ENCODE measurements at places on chromosomes 6 and 20.

GRCh38 chr6:4668271-4669179 is 107.7 kb upstream of the CDYL start:
- no peak for DNase-seq

- DNase-seq = no peak
Measured at GRCh38 chr20:59103573-59103972, 60.0 kb upstream of the ZNF831 start.

- no peak for DNase-seq
Measured at GRCh38 chr6:13380761-13381160, 52.4 kb upstream of the TBC1D7 start.

DNA sequence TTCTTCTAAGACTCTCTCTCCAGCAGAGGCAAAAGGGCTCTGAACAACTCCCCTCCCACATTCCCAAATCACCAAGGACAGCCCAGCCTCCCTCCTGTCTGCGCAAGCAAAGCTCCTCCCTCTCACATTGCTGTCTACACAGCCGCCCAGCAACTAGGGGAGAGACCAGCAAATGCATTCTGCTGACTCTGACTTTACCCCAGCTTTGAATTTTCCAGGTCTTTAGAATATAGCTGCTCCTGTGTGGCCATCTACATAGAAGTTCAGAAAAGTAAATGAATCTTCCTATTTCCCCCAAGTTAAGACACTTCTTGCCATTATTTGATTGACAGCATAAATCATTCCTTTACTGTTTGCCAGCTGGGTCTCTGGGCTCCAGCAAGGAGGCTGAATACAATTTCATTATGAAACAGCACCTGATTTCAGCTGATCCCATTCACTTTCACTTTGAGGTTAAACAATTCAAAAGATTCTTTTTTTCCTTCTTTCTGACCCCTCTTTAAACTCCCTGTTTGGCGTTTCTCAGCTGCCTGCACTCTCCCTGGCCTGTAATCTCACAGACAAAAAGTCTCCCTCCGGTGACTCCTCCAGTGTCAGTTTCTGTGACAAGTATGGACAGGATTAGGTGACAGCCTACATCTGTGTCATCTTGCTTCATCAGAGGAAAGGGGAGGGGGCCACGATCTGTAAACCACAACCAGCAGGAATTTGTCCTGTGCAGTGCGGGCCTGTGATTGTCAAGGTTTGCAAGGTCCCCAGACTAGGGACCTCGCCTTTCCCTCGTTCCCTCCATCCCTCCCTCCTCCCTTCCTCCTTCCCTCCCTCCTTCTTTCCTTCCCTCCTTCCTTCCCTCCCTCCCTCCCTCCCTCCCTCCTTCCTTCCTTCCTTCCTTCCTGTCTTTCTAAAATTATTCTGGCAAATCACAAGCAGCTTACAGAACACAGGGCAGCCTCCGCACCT is 205.6 kb upstream of the RIN2 start:
- DNase-seq = peak; percentile 42

DNA sequence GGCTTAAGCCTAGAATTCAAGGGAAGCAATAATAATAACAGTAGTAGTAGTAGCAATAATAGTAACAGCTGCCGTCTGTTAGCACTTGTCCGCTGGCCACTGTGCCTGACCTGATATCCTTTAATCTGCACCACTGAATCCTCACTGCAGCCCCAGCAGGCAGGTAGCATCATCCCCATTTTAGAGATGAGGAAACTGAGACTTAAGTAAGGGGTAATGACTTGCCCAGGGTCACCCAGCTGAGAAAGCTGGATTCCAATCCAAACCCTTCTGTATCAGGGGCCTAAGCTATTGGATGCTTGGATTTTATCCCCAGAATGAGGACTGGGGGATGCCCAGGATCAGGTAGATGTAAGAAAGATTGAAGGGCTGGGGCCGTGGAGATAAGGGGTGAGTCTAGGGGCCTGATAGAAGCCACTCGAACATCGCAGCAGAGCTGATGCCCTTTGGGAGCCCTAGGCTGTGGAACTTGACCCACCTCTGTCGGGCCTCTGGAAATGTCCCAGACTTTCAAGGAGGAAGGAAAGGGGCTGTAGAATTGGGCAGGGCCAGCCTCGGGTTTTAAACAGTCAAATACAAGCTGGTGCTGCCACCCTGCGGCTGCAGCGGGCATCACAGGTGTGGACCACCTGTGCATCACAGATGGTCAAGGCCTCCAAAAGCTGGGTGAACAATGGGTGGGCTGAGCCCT is 102.1 kb upstream of the MYL9 start:
- peak; percentile 58 for DNase-seq

DNA sequence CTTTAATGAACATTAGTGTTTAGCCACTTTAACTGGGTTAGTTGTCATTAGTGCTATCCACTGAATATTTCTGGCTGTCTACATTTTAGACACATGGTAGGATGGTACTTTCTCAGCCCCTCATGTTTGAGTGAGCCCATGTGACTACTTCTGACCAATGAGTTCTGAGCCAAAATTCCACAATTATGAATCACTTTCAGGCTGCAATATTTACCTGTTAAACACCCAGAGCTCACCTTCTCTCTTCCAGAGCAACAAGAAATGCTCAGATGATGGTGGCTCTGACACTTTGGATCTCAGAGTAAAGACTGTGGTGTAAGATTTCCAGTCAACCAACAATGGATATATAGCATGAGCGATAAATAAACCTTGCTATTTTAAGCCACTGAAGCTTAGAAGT is 24.8 kb downstream of the SPACA1 start:
- no peak for DNase-seq

DNA sequence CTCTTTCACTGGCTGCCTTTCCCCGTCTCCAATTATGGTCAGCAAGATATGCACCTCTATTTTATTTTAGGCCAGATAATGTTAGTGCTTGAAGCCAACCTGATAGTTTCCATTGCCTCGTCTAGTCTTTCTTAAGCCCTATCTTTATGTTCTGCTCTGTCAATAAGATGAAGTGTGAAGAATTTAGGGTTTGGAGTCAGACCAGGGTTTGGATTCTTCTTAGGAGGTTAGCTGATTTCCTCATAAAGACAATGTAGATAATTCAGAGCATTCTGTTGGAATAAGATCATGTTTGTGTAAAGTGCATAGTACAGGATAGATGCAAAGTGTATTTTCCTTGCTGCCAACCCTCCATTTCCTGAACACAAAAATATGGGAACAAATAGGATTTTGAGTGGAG is 43.8 kb downstream of the PKIB start:
- no peak for DNase-seq

DNA sequence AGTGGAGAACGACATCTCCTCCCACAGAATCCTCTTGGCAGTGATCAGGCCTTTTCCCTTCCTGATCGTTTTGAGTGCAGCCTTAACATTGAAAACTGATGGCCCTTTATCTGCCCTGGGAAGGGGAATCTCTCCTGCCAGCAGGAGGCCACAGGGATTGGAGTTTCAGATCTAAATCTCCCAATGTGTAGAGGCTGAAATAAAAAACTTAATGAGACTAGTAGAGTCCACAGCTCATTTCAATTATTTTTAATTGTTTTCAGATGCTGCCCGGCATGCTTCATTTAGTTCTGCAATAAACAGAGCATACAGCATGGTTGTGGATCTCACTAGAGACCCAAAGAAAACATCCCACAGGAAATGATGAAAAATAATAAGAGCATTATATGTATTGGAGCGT is 662.2 kb upstream of the HS3ST5 start:
- DNase-seq = no peak

GRCh38 chr6:73637404-73637803 is 16.4 kb downstream of the SLC17A5 start:
- DNase-seq = no peak

GRCh38 chr6:42547407-42548329 is 16.2 kb upstream of the UBR2 start:
- DNase-seq = peak; percentile 84

- DNase-seq = no peak
Measured at GRCh38 chr20:9496155-9496554, 18.2 kb upstream of the LAMP5 start.

DNA sequence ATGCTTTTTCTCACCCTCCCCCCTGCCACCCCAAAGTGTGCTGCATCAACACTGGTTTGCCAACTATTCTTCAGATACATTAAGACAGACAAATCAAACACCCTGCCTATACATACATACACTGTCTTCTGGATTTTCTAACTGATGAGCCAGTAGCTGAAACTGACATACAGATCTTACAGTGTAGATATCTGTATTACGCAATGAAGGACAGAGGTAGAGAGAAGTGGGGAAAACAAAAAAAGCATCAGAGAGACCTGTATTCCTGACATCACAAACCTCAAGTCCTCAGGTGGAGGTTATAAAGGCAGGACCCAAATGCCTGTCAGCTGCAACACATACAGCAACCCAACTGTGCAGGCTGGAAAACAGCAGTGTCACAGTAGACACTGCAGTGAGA is 535.4 kb downstream of the HACE1 start:
- no peak for DNase-seq

DNA sequence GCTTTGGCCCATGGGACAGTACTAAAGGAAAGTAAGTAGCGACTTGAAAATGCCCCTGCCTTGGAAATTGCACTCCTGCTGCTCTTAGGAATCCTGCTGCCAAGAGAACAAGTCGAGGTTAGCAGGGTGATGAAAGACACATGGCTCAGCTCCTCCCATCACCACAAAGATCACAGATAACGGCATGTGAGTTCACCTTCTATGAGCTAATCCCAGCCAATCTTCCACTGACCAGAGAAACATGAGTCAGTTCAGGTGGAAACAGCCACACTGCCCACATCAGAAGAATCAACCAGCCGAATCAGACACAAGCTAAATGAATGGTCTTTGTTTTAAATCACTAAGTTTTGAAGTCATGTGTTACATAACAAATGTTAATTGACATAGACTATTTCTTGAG is 106.3 kb downstream of the PRKN start:
- DNase-seq = no peak

DNA sequence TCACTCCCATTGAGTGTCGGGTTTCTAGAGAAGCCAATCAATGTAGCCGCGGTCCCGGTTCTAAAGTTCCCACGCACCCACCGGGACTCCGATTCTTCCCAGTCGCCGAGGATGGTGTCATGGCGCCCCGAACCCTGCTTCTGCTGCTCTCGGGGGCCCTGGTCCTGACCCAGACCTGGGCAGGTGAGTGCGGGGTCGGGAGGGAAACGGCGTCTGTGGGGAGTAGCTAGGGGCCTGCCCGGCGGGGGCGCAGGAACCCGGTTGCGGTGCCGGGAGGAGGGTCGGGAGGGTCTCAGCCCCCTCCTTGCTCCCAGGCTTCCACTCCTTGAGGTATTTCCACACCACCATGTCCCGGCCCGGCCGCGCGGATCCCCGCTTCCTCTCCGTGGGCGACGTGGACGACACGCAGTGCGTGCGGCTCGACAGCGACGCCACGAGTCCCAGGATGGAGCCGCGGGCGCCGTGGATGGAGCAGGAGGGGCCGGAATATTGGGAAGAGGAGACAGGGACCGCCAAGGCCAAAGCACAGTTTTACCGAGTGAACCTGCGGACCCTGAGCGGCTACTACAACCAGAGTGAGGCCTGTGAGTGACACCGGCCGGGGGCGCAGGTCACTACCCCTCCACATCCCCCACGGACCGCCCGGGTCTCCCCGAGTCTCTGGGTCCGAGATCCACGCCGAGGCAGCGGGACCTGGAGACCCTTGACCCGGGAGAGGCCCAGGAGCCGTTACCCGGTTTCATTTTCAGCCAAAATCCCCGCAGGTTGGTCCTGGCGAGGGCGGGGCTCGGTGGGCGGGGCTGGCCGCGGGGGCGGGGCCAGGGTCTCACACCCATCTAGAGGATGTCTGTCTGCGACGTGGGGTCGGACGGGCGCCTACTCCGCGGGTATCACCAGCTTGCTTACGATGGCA is 35.2 kb upstream of the HLA-G start:
- DNase-seq = peak; percentile 65

- no peak for DNase-seq
Measured at GRCh38 chr6:10323018-10323417, 91.9 kb downstream of the TFAP2A start.

DNA sequence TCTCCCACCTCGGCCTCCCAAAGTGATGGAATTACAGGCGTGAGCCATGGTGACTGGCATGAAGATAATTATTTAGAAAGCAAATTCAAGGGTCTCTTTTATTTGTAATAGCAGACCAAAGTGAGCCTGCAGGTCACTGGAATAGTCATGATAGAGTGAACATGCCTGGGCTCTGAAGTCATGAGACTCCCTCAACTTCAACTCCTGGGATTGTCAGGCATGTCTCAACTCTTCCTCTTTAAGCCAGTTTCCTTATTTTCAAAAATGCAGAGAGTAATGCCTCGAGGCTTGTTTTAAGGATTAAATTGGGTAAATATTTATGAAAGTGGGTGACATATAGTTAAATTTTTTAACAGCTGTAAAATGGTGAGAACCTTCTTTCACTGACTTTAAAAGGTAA is 22.7 kb upstream of the HECA start:
- DNase-seq = no peak

DNA sequence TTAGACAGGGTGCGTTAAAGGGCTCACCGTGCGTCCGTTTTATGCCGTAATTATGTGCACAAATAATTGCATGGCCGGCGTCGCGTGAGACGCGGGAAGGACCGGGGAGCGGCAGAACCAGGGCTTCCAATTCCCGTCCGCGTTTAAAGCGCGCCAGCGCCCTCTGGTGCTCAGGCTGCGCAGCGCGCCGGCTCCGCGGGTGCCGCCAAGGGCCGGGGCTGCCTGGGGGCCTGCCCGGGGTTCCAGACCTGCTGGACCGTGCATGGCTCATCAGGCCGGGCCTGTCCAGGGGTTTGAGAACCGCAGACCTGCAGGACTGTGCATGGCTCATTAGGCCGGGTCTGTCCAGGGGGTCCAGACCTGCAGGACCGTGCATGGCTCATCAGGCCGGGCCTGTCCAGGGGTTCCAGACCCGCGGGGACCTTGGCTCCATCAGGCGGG is 369.0 kb downstream of the THBS2 start:
- peak; percentile 68 for DNase-seq

GRCh38 chr20:881051-881782 is 34.9 kb downstream of the ANGPT4 start:
- no peak for DNase-seq

DNA sequence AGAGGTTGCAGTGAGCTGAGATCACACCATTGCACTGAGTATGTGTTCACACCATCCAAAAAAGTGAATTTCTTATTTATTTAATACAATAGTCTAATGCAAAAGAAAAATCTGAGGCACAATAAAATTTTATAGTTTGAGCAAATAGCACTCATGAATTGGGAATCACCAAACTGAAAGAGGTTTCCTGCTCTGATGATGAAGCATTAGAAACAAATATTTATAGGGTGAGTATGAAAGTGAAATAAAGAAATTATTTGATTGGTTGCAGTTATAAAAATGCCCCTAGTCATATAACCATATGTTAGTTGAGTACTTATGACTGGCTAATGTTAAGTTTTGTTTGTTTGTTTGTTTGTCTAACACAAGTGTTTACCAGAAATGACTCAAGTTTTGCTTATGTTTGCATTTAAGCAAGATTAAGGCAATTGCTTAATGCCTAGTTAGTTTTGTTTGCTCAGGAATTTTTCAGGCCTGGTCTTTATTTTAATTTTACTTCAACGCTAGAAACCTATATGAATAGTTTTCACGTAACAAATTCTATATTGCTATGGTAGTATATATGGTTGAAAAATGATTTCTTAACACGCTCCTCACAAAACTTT is 151.5 kb upstream of the FAM83B start:
- DNase-seq = no peak

GRCh38 chr20:20184149-20184548 is 131.8 kb downstream of the CFAP61 start:
- no peak for DNase-seq

GRCh38 chr20:37622728-37623127 is 71.1 kb upstream of the CTNNBL1 start:
- DNase-seq = no peak

All from mucosa of gallbladder (tissue), 1 donor.